Activated T-helper 1 cell treated with anti-CD3 and anti-CD28 coated beads, Interleukin-2, amount 50 U/mL, for 16 hours (primary cell): ENCODE measurements at places on chromosomes 4 and X.

GRCh38 chr4:125265846-125266245 is 48.9 kb upstream of the FAT4 start:
- no peak for DNase-seq

DNA sequence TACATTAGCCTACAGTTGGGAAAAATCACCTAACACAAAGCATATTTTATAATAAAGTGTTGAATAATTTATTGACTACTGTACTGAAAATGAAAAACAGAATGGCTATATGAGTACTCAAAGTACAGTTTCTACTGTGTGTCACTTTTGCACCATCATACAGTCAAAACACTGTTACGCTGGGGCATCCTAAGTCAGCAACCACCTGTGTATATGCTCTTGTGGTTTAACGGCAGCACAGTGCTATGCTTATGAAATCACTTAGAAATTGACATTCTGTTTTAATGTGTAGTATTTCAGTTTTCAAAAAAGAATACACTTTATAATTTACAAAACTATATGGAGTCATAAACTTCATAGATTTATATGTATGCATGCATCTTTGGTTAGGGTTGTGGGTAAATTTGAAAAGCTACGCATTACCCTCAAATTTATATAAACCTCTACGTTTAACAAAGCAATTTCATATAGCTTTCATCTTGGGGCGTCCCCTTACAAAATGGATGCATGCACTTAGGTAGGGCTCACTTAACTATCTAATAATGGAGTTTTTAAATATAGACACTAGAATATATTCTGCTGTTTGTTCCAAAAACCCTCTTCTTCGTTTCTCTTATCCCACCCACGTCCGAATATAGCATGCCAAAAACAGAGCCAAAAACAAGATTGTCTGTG is 690 bp upstream of the NEIL3 start:
- DNase-seq, result no peak

- no peak for DNase-seq
These were observed 8.0 kb downstream of the SLC9A7 start for GRCh38 chrX:46750889-46751288.

DNA sequence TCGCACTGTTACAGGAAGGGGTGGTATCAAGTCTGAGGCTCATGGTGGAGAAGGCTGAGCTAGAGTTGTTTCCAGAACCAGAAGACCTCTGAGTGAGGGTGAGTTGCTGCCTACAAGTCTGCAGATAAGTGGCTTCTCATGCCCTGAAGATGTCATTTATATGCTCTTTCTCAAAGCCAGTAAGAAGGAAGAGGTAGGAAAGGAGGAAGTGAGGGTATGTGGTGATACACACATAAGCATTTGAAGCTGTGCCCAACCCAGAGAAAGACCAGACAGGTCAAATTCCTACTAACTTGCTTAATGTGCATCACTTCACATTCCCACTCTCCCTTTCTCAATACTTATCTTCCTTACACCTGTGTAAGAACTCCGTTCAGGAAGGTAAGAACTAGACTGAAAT is at the start of gene PPBP:
Gene PPBP, minus strand, starts transcription at position 130 of the 400 bp plus-strand sequence. Its CDS starts 87 bp downstream, at position 43.
- no peak for DNase-seq

- DNase-seq, result no peak
These were observed 70.2 kb upstream of the EFNB1 start for GRCh38 chrX:68758671-68759070.

DNA sequence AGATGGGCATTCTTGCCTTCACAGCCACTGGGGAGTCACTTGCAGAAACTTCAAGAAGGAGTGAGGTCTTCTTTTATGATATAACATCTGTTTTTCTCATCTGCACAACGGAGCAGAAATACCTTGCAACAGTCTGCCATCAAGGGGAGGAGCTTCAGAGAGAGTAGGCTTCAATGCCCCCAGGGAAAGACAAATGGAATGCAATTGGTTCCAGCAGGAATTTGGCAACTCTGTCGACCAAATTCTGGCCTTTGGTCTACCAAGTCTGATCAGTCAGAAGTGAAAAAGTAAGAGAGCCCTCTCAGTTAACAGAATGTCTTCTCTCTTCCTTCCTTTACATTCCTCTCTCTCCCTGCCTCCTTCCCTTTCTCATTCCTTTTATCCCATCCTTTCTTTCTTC is 229.3 kb downstream of the IDS start:
- no peak for DNase-seq
